ENCODE measurements at places on chromosomes 4 and X.

GRCh38 chrX:97619499-97619898 is 735.8 kb downstream of the RPA4 start:
- DNase-seq, result no peak

DNA sequence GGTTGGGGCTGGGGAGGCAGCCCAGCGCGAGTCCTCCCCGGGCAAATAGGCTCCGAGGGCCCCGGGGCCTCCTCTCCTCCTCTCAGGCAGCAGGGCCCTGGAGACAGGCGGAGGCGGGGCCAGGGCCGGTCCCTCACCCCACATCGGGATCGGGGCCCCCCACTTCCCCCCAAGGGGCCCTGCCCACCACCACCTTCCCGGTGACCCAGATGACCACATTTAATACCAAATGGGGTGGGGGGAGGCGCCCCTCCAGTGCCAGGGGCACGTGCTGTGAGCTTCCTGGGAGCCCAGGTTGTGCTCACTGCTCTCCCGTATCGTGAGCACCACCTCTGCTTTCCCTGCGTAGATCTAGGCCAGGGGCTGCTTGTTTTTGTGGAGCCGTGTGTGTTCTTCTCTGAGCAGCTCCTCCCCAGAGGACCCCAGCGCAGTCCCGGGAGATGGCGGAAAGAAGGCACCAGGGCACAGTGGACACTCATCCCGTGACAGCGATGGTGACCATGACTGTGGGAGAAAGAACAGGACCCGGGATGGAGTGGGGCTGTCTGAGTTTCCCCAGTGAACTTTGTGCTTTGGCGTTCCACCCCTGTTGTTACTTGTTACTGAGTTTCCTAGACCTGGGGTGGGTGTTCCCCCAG is 2.1 kb downstream of the PNMA6A start:
- no peak for DNase-seq

GRCh38 chr4:82104578-82104977 is 269.2 kb downstream of the HNRNPD start:
- peak; percentile 27 for DNase-seq

DNA sequence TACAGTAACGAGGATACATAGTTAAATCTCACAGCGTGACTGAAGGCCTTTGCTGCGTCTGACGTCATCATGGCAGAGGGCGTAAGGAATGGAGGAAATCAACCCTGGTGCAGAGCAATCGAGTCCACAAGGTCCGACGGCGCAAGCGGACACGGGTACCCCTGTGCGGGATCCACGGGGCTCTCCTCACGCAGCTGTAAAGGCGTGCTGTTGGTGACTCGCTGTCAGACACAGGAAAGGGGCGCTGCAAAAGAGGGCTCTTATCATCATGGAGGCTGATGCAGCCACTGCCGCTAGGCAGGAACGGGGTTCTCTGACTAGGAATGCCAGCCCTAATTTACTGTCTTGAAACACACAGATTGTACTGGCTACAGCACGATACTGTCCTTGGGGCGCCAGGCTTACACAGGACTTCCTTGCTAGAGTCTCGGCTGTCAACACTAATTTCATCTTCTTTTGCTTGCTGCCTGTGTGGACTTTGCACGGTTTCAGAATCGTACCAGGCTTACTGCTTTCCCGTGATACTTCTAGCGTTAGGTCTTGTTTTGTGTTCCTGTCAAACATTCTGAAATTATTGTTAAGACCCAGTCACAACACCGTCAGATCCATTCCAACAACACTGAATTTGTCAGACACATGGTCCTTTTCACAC is 13.6 kb downstream of the RNF212 start:
- no peak for DNase-seq

DNA sequence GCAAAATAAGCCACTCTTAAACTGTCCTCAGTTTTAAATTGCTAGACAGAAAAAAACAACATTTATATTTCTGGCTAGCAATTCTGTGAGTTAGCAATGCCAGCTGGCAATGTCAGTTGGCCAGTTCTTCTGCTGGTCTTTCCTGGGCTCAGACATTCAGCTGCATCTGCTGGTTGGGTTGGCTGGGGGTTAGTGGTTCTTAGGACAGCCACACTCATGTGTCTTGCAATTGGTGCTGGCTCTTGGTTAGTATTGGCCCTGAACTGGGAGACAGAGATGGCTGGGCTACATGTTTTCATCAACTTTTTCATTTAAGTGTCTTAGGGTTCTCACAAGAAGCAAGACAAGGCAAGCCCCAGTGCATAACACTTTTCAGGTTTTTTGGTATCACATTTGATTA is 48.0 kb upstream of the PDLIM5 start:
- DNase-seq, result no peak

DNA sequence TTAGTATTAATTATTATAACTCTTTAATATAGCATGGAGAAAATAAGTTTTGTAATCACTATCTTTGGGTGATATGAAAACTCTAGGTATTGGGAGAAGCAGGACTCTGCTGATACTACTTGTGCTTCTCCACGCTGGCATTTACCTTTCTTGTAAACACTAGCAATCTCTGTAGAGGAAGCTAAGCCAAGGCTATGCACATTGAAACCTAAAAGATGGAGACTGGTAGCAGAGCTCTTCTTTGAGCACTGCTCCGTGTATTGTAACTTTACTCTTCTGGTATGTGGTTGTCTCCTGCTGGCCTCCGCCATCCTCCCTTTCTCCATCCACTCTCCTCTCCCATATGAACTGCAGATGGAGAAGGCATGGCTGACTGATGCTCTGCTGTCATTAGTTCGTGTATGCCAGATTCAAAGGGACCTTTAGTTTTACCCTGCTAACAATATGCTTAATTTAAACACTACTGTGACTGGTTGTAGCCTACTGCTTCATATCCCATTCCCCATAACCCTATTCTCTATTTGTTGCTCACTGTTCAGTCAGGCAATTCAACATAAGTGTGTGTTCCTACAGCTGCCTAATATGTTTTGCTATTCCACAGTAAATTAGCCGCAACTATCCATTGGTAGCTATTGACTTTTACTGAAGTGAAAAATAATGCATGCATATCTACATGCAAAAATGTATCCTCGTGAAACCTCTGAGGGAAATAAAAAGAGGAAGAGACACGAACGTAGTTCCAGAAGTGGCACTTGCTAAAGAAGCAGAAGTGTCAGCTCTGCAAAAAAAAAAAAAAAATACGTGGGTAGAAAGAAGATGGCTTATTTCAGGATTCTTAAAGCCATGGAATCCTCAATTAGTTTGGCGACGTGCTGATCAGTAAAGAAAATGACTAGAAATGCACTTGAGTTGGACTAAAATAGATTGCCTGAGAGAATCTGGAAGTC is 55.6 kb upstream of the CCSER1 start:
- DNase-seq, result no peak

DNA sequence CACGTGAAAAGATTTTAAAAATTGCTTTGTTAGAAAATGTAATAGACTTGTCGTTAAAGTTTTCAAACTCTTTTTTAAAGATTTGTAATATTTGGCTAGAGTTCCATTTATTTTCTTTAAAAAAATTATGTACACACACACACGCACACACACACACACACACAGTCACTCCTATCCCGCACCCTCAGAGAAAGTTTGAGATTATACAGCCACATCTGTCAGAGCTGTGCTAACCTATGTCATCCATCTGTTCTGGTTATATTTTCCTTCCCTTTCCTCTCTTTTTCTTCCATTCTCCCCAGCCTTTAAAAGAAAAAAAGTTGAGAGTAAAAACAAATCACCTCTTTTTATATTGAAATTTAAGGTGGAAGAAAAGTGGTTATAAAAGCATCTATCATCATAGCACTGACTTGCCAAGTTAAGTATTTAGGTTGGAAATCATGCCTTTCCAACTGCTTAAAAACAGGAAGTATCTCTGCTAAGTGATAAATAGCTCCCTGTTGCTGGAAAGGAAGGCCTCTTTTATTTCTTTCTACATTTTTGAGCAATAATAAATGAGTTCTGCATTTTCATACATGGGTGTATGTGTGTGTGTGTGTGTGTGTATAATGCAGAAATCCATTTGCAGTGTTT is 163.3 kb upstream of the SPRY1 start:
- no peak for DNase-seq

DNA sequence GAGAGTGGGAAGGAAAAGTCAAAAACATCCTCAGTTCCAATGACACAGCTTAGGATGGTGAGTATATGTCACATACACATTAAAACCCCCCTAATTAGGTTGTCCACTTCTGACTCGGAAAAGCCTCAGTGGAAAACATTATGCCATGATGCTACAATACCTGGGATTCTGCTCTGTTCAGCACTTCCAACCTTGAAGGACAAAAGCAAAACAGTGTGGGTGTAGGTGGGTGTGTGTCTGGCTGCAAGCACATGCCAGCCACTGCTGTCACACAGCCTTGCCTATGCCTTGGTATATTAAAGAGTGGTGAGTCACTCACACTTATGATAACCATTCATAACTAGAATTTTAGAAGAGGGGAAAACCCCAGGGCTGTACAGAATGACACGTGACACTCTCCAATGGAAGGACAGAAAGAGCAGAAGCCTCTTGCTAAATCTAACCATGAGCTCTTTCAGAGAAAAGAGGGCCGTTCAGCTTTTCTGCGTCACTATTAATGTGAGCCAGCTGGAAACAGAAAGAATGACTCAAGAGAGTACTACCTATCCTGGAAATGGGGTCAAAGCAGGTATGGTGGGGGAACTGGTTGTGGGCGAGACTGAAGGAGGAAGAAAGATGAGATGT is 159.6 kb downstream of the TET2 start:
- no peak for DNase-seq

GRCh38 chrX:13938051-13938828 is 91.5 kb downstream of the GEMIN8 start:
- no peak for DNase-seq

- no peak for DNase-seq
These were observed 11.2 kb upstream of the SYTL4 start for GRCh38 chrX:100743009-100743607.

DNA sequence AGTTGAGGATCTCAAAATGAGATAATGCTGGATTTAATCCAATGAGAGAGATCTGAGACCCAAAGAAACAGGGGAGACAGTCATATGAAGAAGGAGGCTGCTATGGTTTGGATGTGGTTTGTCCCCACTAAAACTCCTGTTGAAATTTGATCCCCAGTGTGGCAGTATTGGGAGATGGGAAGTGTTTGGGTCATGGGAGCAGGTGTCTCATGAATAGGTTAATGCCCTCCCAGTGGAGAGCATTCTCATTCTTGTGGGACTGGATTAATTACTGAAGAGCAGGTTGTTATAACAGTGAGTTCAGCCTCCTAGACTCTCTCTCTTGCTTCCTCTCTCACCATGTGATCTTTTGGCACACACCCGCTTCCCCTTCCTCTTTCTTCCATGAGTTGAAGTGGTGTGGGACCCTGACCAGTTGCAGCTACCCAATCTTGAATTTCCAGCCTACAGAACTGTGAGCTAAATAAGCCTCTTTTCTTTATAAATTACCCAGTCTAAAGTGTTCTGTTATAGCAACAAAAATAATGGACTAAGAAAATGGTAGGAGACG is 70.3 kb downstream of the PPEF2 start:
- peak; percentile 25 for DNase-seq

DNA sequence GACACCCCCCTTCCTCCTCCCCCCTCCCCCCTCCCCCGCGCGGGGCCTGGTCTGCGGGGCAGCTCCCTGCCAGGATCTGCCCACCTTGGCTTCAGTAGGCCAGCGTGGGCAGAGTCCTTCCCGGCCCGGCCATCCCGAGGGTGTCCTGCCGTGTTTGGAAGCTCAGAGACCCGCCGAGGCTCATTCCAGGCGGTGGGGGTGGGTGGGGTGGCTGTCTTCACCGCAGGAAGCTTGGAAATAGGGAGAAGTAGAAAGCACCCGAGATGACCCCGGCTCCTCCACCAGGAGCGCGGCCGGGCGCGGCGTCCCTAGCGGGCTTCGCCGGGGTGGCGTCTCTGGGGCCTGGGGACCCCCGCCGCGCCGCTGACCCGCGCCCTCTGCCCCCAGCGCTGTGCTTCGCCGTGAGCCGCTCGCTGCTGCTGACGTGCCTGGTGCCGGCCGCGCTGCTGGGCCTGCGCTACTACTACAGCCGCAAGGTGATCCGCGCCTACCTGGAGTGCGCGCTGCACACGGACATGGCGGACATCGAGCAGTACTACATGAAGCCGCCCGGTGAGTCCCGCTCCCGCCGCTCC is 1.6 kb downstream of the NAT8L start:
- no peak for DNase-seq

- no peak for DNase-seq
These were observed 52.4 kb downstream of the PACRGL start for GRCh38 chr4:20752641-20753040.

GRCh38 chr4:31086756-31087330 is 366.7 kb downstream of the PCDH7 start:
- DNase-seq, result no peak

GRCh38 chrX:107298276-107298675 is 91.9 kb downstream of the DNAAF6 start:
- DNase-seq, result no peak

DNA sequence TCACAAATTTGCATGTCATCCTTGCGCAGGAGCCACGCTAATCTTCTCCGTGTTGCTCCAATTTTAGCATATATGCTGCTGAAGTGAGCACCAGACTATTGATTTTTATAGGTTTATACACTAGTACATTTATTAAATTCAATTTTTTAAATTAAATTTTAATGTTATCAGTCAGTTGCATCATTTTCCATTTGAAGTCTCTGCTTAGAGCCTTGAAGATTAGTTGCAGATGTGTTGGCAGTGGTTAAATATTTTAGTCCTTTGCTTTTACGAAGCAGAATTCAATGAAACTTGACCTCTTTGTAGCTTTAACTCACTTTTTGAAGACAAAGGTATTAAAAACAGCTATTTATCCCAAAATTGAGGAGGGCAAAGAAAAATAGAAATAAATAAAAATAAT is 16.5 kb downstream of the TRAPPC11 start:
- DNase-seq, result no peak

- DNase-seq, result no peak
These were observed 122.5 kb upstream of the LNX1 start for GRCh38 chr4:53713767-53714166.

DNA sequence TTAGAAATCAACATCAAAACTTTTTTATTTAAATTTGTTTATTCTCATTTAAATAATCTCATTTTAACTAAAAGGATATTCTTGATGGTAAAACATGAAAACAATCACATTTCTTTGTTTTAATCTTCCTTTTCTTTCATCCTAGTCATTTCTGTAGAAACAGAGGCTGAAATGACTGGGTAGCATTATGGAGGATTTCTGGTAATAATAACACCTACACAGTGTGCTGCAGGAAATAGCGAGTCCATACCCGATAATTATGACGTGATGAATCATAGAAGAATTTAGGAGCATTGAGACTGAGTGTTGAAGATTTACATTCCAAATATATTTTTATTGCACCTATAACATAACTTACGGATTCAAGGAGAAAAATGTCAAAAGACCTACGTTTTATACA is 31.4 kb upstream of the BBS12 start:
- DNase-seq, result no peak

- no peak for DNase-seq
These were observed 542.4 kb upstream of the DIPK2B start for GRCh38 chrX:45743081-45743533.

GRCh38 chr4:153211986-153212728 is 7.9 kb downstream of the TRIM2 start:
- DNase-seq, result no peak

DNA sequence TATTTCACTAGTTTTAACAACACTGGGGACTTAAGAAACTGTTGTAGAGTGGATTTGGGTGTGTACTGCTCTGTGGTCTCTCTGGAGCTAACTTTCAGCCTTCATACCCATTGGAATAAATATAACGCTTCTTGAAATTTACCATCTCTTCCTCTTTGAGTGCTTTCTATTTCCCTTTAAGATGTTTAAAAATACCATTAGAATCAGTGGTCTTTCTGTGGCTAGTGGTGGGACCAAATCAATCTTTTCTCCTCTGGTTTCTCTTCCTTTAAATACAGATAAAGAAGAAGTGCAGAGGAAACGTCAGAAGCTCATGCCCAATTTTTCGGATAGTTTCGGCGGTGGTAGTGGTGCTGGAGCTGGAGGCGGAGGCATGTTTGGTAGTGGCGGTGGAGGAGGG is 92.0 kb downstream of the NFKB1 start:
- no peak for DNase-seq
